ENCODE measurements at places on chromosomes 1 and 21.

DNA sequence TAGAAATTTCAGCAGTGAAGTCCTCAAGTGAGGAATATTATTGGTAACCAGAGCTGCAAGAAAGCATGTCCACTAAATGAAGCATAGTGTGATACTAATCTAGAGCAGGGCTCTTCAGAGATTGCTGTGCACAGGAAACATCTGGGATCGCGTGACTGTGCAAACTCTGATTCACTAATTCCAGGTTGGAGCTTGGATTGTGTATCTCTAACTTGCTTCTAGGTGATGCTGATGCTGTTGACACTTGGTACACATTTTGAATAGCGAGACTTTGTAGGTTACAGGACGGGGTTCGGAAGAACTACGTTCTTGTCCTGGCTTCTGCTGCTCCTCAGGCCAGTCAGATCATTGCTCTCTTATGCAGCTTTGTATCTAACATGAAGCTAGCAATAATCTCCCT is 66.5 kb downstream of the PRRX1 start:
- DNase-seq: no peak

GRCh38 chr1:178870944-178871343 is at the start of gene ANGPTL1:
ANGPTL1 (minus strand) TSS chr1:178871077; CDS start chr1:178865776, 5,301 bp downstream.
- no peak for DNase-seq

DNA sequence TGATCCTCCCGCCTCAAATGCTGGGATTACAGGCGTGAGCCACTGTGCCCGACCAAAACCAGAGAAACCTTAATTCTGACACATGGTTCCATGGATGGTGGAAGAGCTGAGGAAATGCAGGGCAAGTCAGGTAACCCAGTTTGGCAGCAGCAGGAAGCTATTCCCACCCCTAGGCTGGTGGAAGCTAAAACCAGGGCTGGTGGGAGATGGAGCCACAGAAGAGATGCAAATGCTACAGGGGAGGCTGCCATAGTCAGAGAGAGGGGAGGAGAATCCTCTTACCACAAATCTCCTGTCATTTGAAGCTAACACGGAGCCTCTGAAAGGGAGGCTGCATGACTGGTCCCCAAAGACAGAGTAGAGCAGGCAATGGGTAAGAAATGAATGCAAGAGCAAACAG is 4.1 kb upstream of the CDC42BPA start:
- DNase-seq: no peak

- no peak for DNase-seq
Observed at GRCh38 chr1:205600085-205600484, 31.7 kb downstream of the ELK4 start.

- DNase-seq: no peak
Observed at GRCh38 chr21:42734323-42734971, 81.0 kb downstream of the PDE9A start.
